ENCODE measurements at places on chromosomes 3 and 15. TPM values are rescaled to one million over a fixed set of nuclear protein-coding genes. Genes with fewer than 3 reads are reported as not detected.

Gene HYAL3
- 9.9 TPM for total RNA-seq

Gene DAPK2
- total RNA-seq: 3.5 TPM

Gene ACTC1
- total RNA-seq: 0.21 TPM

Gene GOLGA6A
- total RNA-seq: 0.32 TPM

Gene EFCAB12
- total RNA-seq: 1.2 TPM

Gene ACY1
- total RNA-seq: 24.9 TPM

Gene SLC25A20
- total RNA-seq: 11.4 TPM

Gene CD96
- total RNA-seq: not detected

Gene AADACL2
- not detected for total RNA-seq

Gene TUSC7
- total RNA-seq: not detected

Gene SPTBN5
- total RNA-seq: 0.21 TPM

Gene IL17RE
- total RNA-seq: 1.6 TPM

Gene NR2F2
- 16.2 TPM for total RNA-seq

Gene LRTM1
- not detected for total RNA-seq

Gene CPN2
- not detected for total RNA-seq

Gene C3orf20
- total RNA-seq: 0.02 TPM

Gene NEK11
- 4.8 TPM for total RNA-seq

Gene CDHR4
- 0.24 TPM for total RNA-seq

Gene CLEC3B
- total RNA-seq: not detected

Gene PRR20G
- total RNA-seq: 2.4 TPM

Gene SCAMP5
- 10.4 TPM for total RNA-seq

Gene GRM7
- not detected for total RNA-seq

Gene LRRC49
- total RNA-seq: 4.1 TPM

Gene CMTM8
- total RNA-seq: 12.8 TPM

Gene DYNLT2B
- total RNA-seq: 25.7 TPM

Gene RBP2
- total RNA-seq: not detected

Gene LRRC2
- not detected for total RNA-seq

Gene SLC9C1
- total RNA-seq: not detected

Gene SMCO1
- not detected for total RNA-seq

Gene RPS17
- total RNA-seq: 5,028 TPM

Gene SSUH2
- total RNA-seq: 1.2 TPM

Gene CHST13
- total RNA-seq: 0.61 TPM

Gene CALML4
- 8.6 TPM for total RNA-seq

Gene AP3B2
- total RNA-seq: 0.77 TPM

Gene CORO2B
- total RNA-seq: 2.9 TPM

Gene SH2D7
- total RNA-seq: not detected

Gene FBXL2
- total RNA-seq: 7.2 TPM
